Mesothelial cell of epicardium (in vitro differentiated cells): ENCODE measurements at places on chromosomes 1 and 21. TPM values are rescaled to one million over a fixed set of nuclear protein-coding genes. Genes with fewer than 3 reads are reported as not detected.

RXFP4 gene
- total RNA-seq: not detected in 3 replicates

DIO1 gene
- total RNA-seq: not detected in 3 replicates

INSRR gene
- total RNA-seq: 0.45 to 0.66 TPM (median 0.51 TPM) in 3 replicates

B3GALT2 gene
- total RNA-seq: 5.4 to 5.8 TPM (median 5.7 TPM) in 3 replicates

OR2T6 gene
- total RNA-seq: not detected in 3 replicates

CYP4Z1 gene
- total RNA-seq: not detected in 3 replicates

RHD gene
- total RNA-seq: not detected in 3 replicates

GRCh38 chr1:167770127-167770526 is 48.3 kb downstream of the MPZL1 start:
- no peak overlapping the region for H3K4me3 ChIP-seq
- peaks cover 70% of the 10 kb centered on the region for H3K36me3 ChIP-seq
- no peaks in the 10 kb centered on the region for H3K4me1 ChIP-seq
- DNase-seq: no peak
- H3K27me3 ChIP-seq: no peaks in the 10 kb centered on the region

GRCh38 chr1:52554756-52555155 is 1.9 kb upstream of the TUT4 start:
- H3K36me3 ChIP-seq: peaks cover 4% of the 10 kb centered on the region
- no peak for DNase-seq
- H3K4me3 ChIP-seq: peak overlapping the region; percentile 72
- H3K27me3 ChIP-seq: no peaks in the 10 kb centered on the region
- peaks cover 28% of the 10 kb centered on the region for H3K4me1 ChIP-seq
- H3K27ac ChIP-seq: peak overlapping the region; percentile 97

DNA sequence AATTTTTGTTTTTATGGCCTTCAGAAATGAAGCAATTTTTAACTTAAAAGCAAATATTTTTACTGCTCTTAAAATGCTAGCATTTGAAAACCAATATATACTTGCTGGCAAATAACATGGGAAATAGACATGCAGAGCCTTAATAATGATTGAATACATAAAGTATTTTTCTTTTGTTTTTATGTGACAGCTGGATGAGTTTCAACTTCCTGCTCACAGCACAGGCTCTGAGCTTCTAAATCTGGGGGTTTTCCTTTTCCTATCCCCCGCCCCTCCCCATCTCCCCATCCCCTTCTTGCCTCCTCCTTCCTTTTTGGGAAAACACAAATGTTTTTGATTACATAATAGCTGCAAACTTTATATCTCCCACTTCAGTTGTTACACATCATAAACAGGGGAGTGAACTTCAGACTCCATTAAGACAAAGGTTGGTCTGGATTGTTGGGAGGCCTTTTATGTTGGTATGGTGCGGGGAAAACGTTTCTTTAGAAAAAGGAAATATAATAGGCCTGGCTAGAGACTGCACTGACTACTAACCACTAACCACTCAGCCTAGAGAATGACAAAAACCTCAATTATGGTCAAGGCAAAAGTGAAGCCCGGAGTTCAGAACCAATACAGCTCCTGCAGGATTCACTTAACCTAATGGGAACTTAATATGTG is 116.1 kb upstream of the GORAB start:
- no peak overlapping the region for H3K27ac ChIP-seq
- no peak overlapping the region for H3K4me3 ChIP-seq

DNA sequence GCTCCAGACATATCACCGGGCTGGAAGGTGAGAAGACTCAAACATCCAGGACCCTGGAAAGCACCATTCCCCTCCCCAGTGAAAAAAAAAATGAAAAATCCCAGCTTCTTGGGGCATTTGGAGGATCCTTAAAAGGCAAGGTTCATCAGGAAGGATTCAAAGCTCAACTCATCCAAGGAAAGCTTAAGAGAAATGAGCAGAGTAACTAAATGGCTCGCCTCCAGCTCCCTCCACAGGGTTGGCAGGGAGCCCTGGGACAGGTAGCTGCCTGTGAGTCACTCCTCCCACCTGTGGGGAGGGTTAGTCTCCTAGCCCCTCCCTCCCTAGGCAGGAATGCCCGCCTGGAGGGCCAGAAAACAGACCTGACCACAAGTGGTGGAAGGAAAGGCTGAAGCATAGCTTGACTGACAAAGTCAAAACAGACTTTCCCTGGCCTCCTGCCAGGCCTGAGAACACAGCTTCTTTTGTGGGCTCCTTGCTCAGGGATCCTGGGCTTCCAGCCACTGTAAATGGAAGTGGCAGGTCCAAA is 712 bp upstream of the LAMB3 start:
- no peaks in the 10 kb centered on the region for H3K27me3 ChIP-seq
- DNase-seq: peak; percentile 83
- H3K36me3 ChIP-seq: no peaks in the 10 kb centered on the region
- H3K27ac ChIP-seq: peak overlapping the region; percentile 95
- peaks cover 54% of the 10 kb centered on the region for H3K4me1 ChIP-seq
- peak overlapping the region; percentile 53 for H3K4me3 ChIP-seq

DNA sequence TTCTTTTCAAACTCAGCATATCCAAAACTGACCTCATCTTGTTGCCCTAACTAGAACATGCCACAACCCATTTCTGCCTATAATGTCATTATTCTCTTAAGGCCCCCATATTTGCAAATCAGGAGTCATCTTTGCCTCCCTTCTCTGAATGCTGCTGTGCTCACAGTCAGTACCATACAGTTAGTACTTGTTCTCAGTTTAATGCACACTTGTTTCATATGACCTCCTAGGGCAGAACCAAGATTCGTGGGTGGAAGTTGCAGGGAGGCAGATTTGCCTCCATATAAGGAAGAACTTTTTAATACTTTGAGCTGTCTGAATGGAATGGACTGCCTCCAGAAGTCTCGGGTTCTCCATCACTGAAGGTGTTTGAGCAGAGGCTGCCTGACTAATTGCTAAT is 9.2 kb downstream of the CAP1 start:
- no peak for DNase-seq
- peaks cover 6% of the 10 kb centered on the region for H3K36me3 ChIP-seq
- H3K27me3 ChIP-seq: no peaks in the 10 kb centered on the region
- peaks cover 4% of the 10 kb centered on the region for H3K4me1 ChIP-seq
- H3K4me3 ChIP-seq: no peak overlapping the region

- no peaks in the 10 kb centered on the region for H3K4me1 ChIP-seq
- H3K27ac ChIP-seq: no peak overlapping the region
- H3K27me3 ChIP-seq: peaks cover 59% of the 10 kb centered on the region
Measured at GRCh38 chr1:161440312-161440894, 64.9 kb upstream of the FCGR2A start.

GRCh38 chr1:64047549-64047996 is 155.8 kb upstream of the UBE2U start:
- no peak overlapping the region for H3K27ac ChIP-seq
- H3K4me1 ChIP-seq: peaks cover 59% of the 10 kb centered on the region
- no peaks in the 10 kb centered on the region for H3K27me3 ChIP-seq
- H3K4me3 ChIP-seq: no peak overlapping the region
- no peak for DNase-seq

DNA sequence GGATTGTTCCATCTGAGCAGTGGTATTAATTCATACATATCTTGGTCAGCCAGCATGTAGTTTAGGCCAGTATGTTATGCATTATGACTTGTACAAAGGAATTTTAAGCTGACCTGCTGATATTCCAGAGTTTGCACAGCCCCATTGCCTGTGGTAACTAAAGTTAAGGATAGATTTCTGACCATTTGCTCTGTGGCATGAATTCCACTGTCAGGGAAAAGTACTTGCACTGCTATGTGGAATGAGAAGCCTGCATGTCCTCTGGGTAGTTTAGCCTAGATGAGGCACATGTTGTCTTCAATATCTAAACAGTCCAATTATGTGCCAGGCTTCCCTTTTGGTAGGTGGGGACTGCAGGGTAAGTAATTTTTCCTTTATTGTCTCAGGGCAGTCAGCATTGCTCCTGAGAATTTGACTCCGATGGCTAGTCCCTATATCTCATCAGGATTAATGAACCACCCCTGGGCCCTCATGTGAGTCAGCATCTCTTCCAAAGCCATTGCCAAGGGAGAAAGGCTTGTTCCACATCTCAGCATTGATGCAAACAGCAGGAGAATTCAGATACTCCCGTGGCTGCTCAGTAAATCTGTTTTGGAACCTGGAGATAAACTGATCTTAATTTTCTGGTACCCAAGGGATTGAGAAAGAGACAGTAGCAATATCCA is 30.2 kb downstream of the NEK7 start:
- H3K36me3 ChIP-seq: no peaks in the 10 kb centered on the region
- DNase-seq: no peak
- H3K4me3 ChIP-seq: no peak overlapping the region
- peaks cover 30% of the 10 kb centered on the region for H3K4me1 ChIP-seq
- H3K27ac ChIP-seq: no peak overlapping the region

- peaks cover 8% of the 10 kb centered on the region for H3K27me3 ChIP-seq
- no peaks in the 10 kb centered on the region for H3K36me3 ChIP-seq
- peak overlapping the region; percentile 66 for H3K4me3 ChIP-seq
- DNase-seq: no peak
Measured at GRCh38 chr1:24318615-24319311, 394 bp upstream of the GRHL3 start.

GRCh38 chr1:1421907-1422464 is 910 bp upstream of the ANKRD65 start:
- no peak for DNase-seq
- H3K27me3 ChIP-seq: no peaks in the 10 kb centered on the region
- no peak overlapping the region for H3K4me3 ChIP-seq
- H3K27ac ChIP-seq: peak overlapping the region; percentile 96

DNA sequence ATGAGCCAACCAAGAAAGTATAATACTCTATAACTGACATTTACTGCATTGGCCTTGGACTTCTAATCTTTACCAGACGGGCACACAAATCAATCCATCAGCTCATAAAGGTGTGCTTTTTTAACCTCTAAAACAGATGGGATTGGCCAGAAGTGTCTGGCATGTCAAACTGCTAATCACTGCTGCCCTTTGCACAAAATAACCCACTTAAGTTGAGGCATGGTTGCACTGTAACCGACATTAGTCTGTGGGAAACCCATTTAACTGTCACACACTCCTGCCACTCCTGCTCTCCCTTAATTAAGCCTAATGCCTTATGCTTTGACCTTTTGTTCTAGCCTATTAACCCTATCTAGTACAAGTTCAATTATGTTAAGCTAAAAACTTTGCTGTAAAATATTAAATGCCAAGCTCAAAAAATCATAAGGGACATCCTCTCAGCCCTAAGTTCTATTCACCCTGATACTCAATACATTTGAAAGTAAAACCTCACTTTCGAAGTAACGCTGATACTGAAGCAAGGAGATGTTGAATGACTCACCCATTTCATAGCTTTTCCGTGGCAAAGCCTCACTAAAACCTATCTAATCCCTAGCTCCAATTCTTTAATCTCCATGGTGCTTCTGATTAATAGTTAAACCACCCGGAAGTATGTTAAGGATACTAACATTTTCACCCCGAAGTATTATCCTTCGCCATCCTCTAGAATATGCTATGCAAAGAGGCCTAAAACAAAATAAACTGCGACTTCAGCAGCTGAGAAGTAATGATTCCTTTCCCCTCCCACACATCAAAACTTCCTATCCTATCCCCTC is 12.9 kb downstream of the NRIP1 start:
- no peak overlapping the region for H3K4me3 ChIP-seq
- H3K36me3 ChIP-seq: peaks cover 5% of the 10 kb centered on the region
- peak overlapping the region; percentile 57 for H3K27ac ChIP-seq
- no peak for DNase-seq
- H3K27me3 ChIP-seq: no peaks in the 10 kb centered on the region

GRCh38 chr1:119631433-119632102 is 16.5 kb downstream of the ZNF697 start:
- DNase-seq: peak; percentile 42
- peaks cover 49% of the 10 kb centered on the region for H3K4me1 ChIP-seq
- peaks cover 7% of the 10 kb centered on the region for H3K36me3 ChIP-seq
- H3K4me3 ChIP-seq: no peak overlapping the region

DNA sequence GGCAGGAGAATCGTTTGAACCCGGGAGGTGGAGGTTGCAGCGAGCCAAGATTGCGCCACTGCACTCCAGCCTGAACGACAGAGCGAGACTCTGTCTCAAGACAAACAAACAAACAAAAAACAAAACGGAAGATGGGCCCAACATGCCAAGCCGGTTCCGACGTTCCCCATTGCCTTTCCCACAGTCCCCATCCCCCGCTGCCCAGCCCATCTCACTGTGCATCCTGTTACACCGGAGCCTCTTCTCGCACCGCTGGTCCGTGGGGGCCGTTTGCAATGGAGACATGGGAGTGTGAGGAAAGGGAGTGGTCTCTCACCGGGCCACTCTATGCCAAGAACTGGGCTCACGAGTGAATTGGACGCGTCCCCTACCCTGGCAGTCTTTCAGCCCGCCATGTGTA is 1.3 kb upstream of the CFAP74 start:
- H3K36me3 ChIP-seq: no peaks in the 10 kb centered on the region
- no peak overlapping the region for H3K4me3 ChIP-seq
- peaks cover 8% of the 10 kb centered on the region for H3K4me1 ChIP-seq
- DNase-seq: no peak

DNA sequence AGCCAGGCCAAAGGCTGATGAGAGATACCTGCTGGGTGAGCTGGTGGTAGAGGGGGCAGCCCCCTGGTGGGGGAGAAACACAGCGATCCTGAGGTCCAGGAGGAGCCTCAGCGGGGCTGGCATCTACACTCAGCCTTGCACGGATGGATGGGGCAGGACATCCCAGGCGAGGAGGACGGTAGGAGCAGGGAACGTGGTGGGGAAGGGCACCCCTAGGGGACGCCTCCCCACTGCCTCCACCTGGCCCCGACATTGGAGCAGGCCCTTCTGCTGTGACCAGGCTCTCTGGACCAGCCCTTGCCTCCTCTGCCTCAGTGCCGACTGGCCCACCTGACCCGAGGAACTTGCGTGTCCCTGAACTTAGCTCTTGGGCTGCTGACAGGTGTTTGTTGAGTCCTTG is 6.4 kb upstream of the MMEL1 start:
- peaks cover 6% of the 10 kb centered on the region for H3K4me1 ChIP-seq
- H3K4me3 ChIP-seq: no peak overlapping the region
- no peaks in the 10 kb centered on the region for H3K36me3 ChIP-seq
- peaks cover 2% of the 10 kb centered on the region for H3K27me3 ChIP-seq
- no peak overlapping the region for H3K27ac ChIP-seq
- no peak for DNase-seq

- H3K27ac ChIP-seq: peak overlapping the region; percentile 30
- no peak overlapping the region for H3K4me3 ChIP-seq
- no peak for DNase-seq
- H3K36me3 ChIP-seq: peaks cover 21% of the 10 kb centered on the region
- H3K4me1 ChIP-seq: peaks cover 14% of the 10 kb centered on the region
Measured at GRCh38 chr1:8359617-8360481, 41.9 kb downstream of the SLC45A1 start.
